ENCODE measurements at places on chromosomes 1 and 21.

DNA sequence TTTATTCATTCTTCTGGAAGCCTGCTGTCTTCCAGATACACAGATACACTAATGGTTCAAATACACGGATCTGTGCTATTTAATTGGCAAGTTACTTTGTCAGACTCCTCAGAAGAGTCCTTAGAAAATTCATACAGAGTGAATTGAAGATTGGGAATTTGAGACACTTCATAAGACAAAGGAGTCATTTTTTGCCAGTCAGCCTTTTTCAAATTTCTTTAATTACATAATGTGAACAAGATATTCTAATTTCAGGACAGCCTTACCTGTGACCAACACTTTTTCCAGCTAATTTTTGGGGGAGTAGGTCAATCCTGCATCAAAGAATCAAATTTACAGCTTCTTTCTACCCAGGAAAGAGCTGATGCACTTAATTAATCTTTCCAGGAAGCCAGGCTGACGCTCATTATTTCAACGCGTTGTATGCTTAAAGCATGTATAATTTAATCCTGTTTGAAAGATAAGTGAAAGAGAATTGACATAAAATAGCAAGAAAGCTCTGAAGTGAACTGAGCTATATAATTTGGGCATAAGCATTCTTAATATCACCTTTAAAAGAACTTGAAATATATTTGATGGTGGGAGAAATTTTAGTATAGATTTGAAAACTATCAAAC lies 12.8 kb upstream of the NRIP1 start:
- no peak for DNase-seq

- DNase-seq, result no peak
These were observed 1.7 kb upstream of the ZNF691 start for GRCh38 chr1:42844592-42845140.

- no peak for DNase-seq
These were observed 24.3 kb upstream of the IFNAR2 start for GRCh38 chr21:33205476-33205875.

DNA sequence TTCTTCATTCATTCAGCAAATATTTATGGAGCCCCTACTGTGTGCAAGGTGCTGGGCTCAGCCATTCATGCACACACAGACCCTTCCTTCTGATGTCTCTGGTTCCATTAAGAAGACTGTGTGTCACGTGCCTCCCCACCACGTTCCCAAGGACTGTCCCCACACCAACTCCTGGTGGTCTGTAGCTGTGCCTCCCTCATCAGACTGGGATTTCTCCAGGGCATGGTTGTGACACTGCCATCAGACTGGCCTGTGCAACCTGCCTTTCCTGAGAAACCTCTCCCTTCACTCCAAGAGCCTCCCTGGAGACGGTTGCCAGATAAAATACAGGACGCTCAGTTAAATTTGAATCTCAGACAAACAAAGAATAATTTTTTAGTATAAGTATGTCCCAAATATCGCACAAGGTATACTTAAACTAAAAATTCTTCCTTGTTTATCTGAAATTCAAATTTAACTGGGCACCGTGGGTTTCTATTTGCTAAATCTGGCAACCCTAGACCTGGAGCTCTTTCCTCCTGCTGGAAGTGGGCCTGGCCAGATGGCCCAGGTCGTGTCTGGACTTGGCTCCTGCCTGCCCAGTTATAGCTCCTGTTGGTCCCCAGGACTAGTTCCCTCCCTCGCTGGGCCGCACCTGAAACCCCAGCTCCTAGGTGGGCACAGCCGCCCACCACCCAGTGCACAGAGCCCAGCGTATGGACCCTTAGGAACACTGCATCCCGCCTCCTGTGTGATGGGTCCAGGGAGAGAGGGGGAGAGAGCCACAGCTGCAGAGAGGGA lies 76.9 kb downstream of the RAP1GAP start:
- no peak for DNase-seq

- DNase-seq, result peak; percentile 26
These were observed 36.2 kb upstream of the KCNA10 start for GRCh38 chr1:110554871-110555801.

- DNase-seq, result no peak
These were observed 25.5 kb upstream of the ZNF496 start for GRCh38 chr1:247357052-247357780.

DNA sequence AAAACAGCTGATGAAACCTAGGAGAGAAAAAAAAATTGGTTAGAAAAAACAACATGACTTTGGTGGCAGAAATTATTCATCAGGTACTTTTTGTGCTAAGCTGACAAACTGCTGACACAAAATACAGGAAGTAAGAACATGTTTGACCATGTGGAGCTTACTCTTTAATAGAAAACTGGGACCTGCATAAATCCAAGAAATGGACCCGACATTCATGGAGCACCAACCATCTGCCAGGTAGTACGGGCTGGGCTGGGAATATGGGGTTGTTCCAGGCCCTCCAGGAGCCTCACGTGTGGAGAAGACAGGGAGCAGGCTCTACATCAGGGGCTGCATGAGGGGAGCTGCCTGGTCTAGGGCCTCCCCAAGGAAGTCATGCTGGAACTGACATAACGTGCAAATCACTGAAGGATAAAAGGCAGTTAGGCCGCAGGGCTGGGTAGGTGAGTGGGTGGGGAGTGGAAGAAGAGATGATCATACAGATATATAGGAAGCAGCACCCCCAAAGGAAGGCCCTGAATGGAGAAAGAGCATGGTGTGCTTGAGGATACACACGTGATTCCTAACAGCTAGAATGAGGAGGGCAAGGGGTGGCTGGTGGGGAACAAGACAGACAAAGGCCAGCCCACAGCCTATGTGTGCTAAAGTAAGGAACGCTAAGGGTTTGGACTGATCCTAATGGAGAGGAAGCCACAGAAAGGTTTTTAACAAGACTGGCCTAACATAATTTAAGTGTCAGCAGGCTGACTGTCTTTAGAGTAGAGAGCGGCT lies 26.1 kb downstream of the CD58 start:
- DNase-seq, result no peak

- DNase-seq, result no peak
These were observed 65.1 kb downstream of the MSH4 start for GRCh38 chr1:75861831-75862230.

GRCh38 chr1:30912224-30912623 lies 3.7 kb upstream of the SDC3 start:
- DNase-seq, result no peak

DNA sequence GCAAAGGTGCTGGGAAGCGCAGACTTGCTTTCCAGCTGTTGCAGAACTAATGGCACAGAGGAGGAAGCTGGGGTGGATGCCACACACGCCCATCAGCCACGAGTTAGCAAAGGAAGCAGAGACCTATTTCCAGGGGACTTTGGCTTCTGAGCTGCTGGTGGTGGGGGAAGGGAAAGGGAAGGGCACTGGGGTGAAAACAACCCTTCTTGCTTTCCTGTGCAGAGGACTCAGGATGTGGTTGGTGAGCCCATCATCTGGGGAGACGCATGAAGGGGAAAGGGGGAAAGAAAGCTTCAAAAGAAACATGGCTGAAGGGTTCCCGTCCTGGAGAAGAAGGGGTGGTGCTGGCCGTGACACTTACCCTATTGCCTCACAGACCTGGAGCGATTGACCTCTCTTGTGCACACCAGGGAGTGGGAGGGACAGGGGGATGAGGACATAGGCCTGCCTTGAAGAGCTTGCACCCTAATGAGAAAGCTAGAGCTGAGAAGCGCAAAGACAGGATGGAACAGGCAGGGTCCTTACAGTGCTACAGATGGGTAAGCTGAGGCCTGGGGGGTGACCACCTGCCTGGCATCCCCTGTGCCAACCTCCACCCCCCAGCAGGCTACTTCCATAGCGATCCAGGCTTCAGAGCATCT lies 140.8 kb upstream of the RAB4A start:
- DNase-seq, result no peak

DNA sequence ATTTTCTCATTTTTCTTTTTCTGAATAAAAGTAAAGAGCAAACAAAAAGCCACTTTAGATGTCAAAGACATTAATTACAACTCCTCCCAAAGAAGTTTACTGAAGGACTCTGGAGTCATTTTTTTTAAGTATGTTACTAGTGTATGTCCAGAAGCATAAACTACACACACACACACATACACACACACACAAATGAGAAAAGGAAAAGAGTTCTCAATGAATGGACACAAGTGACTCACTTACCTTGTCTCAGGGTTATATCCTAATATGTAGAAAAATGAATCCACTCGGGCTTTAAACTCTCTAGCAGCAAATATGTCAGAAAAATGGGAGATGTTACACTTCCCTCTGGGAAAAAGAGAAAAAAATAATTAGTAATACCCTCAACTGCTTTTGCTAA lies 223.1 kb downstream of the SLC45A1 start:
- DNase-seq, result no peak

DNA sequence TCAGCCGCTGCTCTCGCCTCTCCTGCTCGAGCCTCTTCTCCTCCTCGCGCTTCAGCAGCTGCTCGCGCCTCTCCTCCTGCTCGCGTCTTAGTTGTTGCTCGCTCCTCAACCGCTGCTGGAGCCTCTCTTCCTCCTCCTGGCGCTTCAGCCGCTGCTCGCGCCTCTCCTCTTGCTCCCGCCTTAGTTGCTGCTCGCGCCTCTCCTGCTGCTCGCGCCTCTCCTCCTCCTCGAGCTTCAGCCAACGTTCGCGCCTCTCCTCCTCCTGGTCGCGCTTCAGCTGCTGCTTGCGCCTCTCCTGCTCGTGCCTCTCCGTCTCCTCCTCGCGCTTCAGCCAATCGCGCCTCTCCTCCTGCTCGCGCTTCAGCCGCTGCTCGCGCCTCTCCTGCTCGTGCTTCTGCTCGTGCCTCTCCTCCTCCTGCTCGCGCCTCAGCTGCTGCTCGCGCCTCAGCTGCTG lies 3.7 kb downstream of the TCHH start:
- DNase-seq, result no peak

DNA sequence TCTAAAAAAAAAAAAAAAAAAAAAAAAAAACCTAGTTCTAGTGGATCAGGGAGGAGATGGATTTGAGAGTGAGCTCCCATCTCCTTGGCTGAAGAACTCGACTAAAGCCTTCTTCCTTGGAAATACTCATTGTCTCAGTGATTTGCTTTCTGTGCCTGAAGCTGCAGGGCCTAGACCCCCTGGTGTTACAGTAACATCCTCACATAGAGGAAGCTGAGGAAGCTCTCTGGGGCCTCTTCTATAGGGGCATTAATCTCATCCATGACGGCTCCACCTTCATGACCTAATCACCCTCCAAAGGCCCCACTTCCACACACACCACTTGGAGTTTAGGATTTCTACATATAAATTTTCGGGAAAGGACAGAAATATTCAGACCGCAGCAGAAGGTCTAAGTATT lies 95.9 kb upstream of the ETS2 start:
- no peak for DNase-seq

DNA sequence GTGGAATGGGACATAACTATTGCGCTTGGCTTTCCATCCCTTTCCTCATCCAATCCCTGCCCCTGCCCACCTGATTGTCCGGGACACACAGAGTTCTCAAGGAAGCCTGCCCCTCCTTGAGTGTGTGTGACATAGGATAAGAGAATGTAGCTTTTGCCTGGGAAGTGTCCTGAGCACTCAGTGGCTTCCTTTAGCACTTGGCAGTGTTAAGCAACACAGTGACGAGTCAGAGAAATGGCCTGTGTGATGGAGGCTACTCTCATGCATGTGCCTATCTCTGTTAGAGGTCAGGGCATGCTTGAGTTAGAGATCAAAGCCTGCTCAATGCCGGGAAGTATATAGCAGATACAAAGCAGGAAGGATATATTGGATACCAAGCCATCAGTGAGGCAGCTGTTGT lies 289.5 kb downstream of the SIPA1L2 start:
- no peak for DNase-seq
